ENCODE measurements at places on chromosomes 7 and 10.

- DNase-seq = no peak
Observed at GRCh38 chr7:139681463-139681755, 96.4 kb downstream of the HIPK2 start.

DNA sequence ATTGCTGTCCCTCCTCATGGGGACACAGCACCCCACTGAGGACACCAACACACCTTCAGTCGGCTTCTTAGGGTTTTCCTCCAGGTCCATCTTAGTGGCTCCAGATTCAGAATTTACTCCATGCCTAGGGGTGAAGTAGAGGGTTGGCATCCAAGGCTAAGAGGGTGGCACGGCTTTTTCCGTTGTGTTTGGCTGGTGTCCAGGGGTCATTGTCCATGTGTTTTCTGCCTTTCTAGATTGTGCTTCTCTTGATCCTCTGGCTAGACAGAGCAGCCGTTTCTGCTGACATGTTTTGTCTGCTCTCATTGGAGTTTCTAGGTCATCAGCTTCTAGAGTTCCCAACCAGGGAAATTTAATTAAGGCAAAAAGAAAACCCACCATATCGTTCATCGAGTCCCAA is 291.6 kb upstream of the CELF2 start:
- no peak for DNase-seq

DNA sequence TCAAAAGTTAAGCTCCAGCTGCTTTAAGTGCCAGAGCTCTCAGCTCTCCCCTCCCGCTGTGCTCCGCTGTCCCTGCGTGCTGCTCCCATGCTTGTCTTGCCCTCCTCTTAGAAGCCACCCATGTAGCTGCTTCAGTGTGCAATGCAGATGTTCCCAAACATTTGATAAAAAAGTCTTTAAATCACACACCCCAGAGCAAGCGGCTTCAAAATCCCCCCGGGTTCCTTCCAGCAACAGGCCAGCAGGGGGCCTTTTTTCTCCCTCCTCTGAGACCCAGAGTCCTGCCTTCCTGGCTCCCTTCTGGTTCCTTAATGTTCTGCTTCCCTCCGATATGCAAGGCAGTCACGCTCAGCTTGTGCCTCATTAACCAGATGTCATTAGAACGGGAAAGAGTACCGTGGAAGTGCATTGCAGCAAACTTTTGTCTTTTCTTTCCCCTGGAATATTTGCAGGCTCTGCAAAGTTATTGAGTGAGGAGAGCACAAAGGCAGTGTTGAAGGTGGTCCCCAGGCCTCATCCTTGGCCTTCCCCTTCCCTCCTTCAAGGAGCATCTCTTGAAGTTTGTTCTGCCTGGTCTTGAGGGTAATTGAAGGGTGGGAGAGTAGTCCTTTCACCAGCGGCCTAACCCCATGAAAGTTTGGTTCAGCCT is 25.5 kb downstream of the LDB3 start:
- peak; percentile 81 for DNase-seq

GRCh38 chr10:23158370-23158769 is 33.7 kb upstream of the PTF1A start:
- DNase-seq = peak; percentile 73

DNA sequence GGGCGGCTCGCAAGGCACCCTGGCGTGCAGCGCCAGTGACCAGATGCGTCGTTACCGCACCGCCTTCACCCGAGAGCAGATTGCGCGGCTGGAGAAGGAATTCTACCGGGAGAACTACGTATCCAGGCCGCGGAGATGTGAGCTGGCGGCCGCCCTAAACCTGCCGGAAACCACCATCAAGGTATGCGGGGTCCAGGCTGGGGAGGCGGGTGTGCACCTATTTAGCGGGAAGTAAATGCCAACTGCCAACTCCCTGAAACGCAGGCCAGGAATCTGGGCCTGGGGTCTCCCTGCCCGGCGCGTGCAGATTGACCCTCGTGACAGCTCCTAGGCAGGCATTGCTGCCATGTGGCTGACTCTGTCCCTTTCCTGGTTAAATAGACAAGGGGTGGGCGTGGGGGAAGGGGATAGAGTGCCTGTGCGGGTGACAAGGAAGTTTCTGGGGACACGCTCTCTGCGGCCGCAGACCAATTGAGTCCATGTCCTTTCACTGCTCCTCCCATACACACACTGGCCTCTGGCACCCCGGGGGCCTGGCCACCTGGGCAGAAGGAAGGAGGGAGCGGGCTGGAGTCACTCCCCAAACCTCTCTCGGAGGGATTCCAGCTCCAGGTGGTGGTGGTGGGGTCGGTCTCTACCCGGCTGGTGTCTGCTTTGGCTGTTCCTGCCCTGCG is 2.7 kb downstream of the EVX1 start:
- no peak for DNase-seq

DNA sequence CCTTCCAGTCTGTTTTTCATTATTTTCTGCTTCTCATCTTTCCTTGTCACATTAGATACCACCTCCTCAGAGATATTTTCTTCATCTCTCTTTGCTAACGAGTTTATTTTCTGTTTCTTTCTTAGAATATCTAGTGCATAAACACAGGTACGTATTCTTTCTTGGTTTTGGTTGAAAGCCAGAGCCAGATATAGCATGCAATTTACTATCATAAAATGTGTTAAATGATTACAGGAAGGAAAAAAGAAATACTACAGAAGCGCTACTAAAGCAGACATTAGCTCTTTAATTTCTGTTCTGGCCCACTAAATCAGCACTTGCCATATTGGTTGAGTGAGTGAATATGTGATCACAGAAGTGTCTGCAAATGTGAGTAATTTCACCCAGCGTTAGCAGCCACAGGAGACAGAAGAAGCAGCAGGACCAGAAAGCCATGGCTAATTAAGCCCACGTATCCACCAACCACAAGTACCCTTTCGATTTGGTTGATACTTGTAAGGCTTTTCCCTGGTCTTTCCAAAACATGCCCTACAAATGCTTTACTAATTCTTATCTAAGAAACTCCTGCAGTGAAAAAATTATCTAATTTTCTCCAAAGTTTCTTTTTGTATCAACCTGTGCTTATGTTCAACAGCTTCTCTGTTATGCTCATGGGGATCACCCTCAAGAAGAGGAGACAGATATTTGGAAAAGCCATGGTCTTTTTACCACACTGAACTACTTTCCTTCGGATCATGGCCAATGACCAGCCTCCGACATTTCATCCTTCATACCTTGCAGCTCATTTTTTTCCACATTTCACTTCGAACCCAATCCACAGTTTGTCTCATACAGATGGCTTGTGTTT is 23.1 kb upstream of the MACC1 start:
- DNase-seq = no peak

- DNase-seq = peak; percentile 87
Observed at GRCh38 chr7:28298870-28299518, 113.3 kb upstream of the CREB5 start.

- DNase-seq = no peak
Observed at GRCh38 chr10:43702213-43702935, 53.7 kb upstream of the ZNF32 start.

DNA sequence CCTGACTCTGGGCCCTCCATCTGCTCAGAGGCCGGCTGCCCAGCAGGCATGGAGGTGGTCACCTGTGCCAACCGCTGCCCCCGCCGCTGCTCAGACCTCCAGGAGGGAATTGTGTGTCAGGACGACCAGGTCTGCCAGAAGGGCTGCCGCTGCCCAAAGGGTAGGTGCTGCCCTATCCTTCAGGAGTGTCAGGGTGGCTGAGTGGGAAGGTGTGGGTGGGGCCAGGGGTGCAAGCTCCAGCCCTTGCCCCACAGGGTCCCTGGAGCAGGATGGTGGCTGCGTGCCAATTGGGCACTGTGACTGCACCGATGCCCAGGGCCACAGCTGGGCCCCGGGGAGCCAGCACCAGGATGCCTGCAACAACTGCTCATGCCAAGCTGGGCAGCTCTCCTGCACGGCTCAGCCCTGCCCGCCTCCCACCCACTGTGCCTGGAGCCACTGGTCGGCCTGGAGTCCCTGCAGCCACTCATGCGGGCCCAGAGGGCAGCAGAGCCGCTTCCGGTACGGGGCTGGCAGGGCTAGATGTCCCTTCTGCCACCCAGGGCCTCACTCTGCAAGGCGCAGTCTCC is 17.5 kb upstream of the ZNF862 start:
- DNase-seq = no peak

GRCh38 chr10:93821051-93821772 is 63.5 kb downstream of the LGI1 start:
- DNase-seq = peak; percentile 61

GRCh38 chr7:146922782-146923181 is 806.2 kb downstream of the CNTNAP2 start:
- no peak for DNase-seq

DNA sequence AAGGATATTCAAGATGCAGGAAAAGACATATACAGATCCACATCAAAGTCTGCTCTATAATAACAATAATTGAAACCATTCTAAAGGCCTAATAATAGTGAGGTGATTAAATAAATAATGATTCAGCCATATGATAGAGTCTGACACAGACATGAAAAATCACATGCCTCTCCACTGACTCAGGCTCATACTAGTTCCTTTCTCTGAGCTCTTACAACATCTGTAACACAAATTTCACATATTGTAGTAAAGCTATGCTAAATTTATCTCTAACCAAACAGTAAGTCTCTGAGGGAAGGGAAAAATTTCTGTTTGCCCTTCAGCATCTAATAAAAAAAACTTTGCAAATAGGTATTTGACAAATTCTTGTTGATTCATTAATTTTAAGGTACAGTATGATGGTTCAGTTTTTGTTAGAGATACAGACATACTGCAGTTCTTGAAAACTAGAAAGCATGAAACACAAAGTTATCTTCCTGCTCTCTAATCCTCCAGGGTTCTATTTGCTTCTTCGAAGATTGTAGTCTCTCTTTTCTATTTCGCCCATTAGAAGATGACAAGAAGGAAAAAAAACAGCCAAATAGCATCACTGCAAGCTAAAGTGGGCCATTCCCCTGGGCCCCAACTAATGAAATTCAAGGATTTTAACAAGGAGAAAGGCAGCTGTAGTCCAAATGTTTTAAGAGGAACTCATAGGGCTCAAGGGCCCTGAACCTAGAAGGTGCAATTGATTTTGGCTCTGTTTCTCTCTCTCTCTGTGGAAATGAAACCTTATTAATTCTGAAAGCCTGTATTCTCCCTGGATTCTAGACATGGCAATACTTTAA is 53.9 kb downstream of the CUBN start:
- peak; percentile 96 for DNase-seq

DNA sequence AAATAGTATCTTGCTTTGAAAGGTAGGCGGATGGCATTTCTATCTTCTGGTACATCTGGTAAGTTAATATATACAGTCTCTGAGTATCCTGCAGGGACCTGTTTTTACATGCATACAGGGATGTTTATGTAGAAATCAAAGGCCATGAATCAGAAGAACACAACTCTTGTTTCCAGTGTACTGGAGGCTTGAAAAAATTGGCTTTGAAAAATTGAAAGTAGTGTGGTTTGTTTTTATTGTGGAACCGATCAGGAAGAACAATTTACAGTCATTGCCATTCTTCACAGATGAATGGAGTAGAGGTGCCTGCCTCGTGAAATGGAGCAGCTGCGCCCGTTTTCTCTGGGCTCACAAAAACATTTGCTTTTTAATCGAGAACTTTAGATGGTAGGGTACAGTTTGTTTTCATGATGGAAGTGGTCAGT is 54.0 kb upstream of the RPA3 start:
- DNase-seq = no peak

DNA sequence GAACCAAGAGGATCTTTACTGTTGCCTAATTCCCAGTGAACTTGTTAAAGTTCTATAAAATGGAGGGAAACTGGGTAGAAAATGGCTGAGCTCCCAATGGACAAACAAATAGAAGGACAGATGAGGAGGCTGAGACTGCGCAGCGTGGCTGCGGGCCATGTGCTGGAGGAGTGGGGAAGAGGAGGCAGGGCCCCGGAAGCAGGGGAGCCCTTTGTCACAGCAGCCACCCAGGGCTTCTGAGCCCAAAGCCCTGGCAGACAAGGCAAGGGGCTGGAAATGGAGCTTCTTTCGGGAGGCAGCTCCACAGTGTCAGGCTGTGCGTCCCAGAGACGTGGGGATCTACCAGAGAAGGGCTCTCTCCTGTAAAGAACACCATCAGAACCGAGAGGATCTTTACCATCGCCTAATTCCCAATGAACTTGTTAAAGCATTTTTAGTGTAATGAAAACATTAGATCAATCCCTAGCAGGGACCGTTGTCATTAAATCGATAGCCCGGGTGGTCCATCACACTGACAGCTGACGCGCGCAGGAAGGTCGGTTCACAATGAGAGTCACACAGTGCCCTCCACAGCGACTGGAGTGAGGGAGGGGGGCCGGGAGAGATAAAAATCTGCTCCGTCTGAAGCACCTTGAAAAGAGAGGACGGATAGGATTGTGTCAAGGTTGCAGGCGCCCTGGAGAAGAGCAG is 14.0 kb upstream of the CNPY1 start:
- no peak for DNase-seq

DNA sequence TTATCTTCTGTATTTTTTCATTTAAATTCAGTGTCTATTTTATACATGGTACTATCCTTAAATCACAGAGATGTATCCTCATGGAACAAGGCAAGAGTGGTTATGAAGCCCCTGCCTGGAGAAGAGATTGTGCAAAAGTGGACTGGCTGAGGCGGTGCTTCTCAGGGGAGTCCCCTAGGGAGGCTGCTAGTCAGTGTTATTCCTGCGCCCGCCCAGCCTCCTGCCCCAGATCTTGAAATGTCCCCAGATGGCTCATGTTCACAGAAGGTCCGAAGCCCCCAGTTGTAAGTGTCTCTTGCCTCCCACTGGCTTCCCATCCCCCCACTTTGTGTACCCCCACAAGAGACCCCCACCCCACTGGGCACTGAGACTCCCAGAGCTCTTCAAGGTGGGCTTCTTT is 366.9 kb downstream of the TNS3 start:
- no peak for DNase-seq

GRCh38 chr10:1560535-1561192 is 176.7 kb downstream of the ADARB2 start:
- DNase-seq = no peak

GRCh38 chr10:68727146-68727545 is 6.1 kb downstream of the CCAR1 start:
- DNase-seq = no peak

DNA sequence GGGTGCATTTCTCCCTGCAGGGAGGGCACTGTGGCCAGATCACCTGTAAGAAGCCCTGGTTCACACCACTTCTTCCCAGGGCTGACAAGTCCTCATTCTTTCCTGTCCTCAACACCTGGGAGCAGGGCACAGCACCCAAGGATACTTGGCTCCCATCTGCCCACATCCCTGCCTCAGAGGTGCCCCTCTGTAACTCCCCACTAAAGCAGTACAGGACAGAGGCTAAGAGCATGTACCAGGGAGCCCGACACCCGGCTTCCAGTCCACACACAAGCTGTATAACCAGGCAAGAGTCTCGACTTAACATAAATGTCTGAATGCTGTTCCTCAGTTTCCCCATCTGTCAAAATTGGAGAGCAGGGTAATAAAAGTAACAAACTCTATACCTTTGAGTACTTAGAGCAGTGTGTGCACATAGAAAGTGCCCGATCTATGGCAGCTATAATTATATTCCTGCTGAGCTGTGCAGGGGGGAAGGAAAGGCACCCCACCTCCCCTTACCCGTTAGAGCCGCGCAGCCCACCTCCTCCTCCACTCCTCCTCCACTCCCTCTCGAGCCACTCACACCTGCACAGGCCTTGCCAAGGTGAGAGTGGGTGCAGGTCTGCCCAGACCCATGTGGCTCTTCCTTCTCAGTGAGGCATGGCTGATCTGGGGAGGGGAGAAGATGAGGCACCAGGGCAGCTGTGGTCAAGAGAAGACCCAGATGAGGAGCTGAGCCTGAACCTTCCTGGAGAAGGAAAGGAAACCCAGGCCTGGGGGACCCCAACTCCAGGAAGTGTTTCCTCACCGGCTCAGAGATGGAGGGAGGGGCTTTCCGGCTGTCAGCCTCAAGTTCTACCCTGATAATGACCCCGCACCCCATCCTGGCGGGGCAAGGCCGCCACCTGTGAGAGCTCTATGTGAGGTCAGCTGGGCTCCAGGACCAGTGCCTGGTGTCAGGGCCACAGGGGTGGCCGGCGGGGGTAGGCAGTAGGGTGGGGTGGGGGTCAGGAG is 22.6 kb downstream of the PODXL start:
- no peak for DNase-seq
